ENCODE measurements at places on chromosomes 16 and 17. TPM values are rescaled to one million over a fixed set of nuclear protein-coding genes. Genes with fewer than 3 reads are reported as not detected.

DNA sequence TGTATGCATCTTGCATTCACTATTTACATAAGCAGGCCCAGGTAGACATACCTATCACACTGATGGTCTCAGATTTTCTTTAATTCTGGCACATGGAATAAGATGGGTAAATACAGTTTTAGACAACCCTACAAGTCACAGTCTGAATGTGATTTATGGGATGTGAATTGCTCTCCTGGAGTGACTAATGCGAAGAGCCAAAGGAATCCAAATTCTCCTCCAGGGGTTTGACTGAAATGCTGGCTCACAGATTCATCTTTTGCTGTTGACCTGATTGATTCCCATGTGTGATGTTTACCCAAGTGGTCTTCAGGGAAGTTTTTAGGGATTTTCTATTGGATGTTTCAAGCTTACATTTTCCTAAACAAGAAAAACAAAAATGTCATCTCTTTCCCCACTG is 277.9 kb upstream of the MON1B start:
- peaks cover 38% of the 10 kb centered on the region for H3K27me3 ChIP-seq
- H3K4me1 ChIP-seq, result no peaks in the 10 kb centered on the region
- H3K27ac ChIP-seq, result no peak overlapping the region
- no peak for DNase-seq
- H3K4me3 ChIP-seq, result no peak overlapping the region

DNA sequence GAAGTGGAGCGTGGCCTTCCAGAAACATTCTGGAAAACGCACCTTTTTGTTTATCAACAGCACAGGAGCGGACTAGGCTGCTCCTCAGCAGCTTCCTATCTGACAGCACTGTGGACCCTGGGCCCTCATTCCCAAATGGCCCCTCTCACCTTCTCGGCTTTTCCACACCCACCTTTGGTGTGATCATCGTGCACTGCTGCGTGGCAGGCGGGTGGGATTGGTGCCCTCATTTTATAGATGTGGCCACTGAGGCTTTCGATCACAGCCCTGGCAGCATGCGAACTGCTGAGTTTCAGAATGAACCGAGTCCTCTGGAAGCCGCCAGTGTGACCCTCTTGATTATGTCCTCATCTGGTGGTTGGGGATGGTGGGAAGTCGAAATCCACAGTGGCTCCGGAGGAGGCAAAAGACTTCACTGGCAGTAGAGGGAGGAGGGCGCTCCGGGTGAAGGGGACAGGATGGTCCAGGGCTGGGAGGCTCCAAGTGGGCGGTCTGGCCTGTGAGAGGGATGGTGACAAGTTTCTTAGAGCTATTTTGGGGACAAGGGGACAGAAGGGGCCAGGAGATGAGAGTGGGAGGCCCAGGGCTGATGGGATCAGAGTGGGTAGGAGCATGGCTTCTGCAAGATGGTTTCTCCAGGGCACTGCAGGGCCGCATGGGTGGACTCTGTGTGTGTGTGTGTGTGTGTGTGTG is 49.5 kb downstream of the NKD1 start:
- H3K4me1 ChIP-seq, result peaks cover 3% of the 10 kb centered on the region
- no peak for DNase-seq
- H3K27ac ChIP-seq, result no peak overlapping the region
- H3K36me3 ChIP-seq, result no peaks in the 10 kb centered on the region

The STH gene
- total RNA-seq, result not detected

GRCh38 chr17:13599168-13599577 is 2.6 kb downstream of the HS3ST3A1 start:
- H3K4me3 ChIP-seq, result peak overlapping the region; percentile 71
- DNase-seq, result no peak
- no peak overlapping the region for H3K27ac ChIP-seq
- H3K4me1 ChIP-seq, result peaks cover 24% of the 10 kb centered on the region
- H3K36me3 ChIP-seq, result no peaks in the 10 kb centered on the region

- peaks cover 18% of the 10 kb centered on the region for H3K4me1 ChIP-seq
- H3K27ac ChIP-seq, result no peak overlapping the region
- no peak for DNase-seq
- no peaks in the 10 kb centered on the region for H3K27me3 ChIP-seq
- no peak overlapping the region for H3K4me3 ChIP-seq
These were observed 122.1 kb downstream of the SNX29 start for GRCh38 chr16:12098429-12099310.

The KCNH4 gene
- not detected for total RNA-seq

- H3K4me3 ChIP-seq, result no peak overlapping the region
- no peaks in the 10 kb centered on the region for H3K4me1 ChIP-seq
- DNase-seq, result no peak
- peaks cover 93% of the 10 kb centered on the region for H3K27me3 ChIP-seq
- H3K36me3 ChIP-seq, result no peaks in the 10 kb centered on the region
These were observed 514.6 kb downstream of the KCNJ2 start for GRCh38 chr17:70683936-70684335.

- H3K4me1 ChIP-seq, result no peaks in the 10 kb centered on the region
- H3K27ac ChIP-seq, result no peak overlapping the region
- peaks cover 2% of the 10 kb centered on the region for H3K36me3 ChIP-seq
- no peak for DNase-seq
- H3K27me3 ChIP-seq, result no peaks in the 10 kb centered on the region
These were observed 73.4 kb downstream of the HELZ start for GRCh38 chr17:67171560-67171959.

The MBTPS1 gene
- 56.1 TPM for total RNA-seq

DNA sequence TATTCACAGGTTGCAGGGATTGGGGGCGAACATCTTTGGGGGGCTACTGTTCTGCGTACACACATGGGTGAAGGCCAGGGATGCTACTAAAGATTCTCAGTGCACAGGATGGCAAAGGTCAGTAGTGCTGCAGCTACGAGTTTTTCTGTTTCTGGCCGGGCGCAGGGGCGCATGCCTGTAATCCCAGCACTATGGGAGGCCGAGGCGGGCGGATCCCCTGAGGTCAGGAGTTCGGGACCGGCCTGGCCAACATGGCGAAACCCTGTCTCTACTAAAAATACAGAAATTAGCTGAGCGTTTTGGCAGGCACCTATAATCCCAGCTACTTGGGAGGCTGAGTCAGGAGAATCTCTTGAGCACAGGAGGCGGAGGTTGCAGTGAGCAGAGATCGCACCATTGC is 3.9 kb upstream of the ZNF598 start:
- peaks cover 22% of the 10 kb centered on the region for H3K4me1 ChIP-seq
- no peak overlapping the region for H3K4me3 ChIP-seq
- DNase-seq, result no peak
- H3K36me3 ChIP-seq, result no peaks in the 10 kb centered on the region
- H3K27me3 ChIP-seq, result no peaks in the 10 kb centered on the region
